ENCODE measurements at places on chromosomes 11 and 22.

GRCh38 chr11:33362051-33362910 lies 105.1 kb downstream of the HIPK3 start:
- DNase-seq = peak; percentile 63

GRCh38 chr22:45648301-45649117 lies 23.1 kb upstream of the ATXN10 start:
- DNase-seq = no peak

- no peak for DNase-seq
Observed at GRCh38 chr11:102846292-102846691, 2.9 kb upstream of the MMP3 start.

DNA sequence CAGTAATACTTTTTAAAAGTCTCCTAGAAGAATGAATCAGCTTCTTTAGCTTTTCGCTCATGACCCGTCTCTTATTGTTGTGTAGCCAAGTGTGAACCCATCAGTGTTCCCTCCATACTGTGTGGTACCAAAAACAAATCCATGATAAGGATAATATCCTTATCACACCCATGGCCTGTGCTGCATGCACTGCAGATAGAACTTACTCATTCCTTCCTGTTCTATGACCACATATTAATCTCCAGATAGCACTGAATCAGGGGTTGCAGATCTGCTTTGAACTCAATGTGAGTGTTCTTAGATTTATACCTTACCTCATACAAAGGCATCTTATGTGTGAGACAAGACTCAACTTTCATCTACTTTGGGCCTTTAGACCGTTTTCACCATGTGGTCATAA lies 373.4 kb downstream of the JRKL start:
- no peak for DNase-seq

GRCh38 chr11:19827399-19828135 lies 114.9 kb downstream of the NAV2 start:
- DNase-seq = no peak

DNA sequence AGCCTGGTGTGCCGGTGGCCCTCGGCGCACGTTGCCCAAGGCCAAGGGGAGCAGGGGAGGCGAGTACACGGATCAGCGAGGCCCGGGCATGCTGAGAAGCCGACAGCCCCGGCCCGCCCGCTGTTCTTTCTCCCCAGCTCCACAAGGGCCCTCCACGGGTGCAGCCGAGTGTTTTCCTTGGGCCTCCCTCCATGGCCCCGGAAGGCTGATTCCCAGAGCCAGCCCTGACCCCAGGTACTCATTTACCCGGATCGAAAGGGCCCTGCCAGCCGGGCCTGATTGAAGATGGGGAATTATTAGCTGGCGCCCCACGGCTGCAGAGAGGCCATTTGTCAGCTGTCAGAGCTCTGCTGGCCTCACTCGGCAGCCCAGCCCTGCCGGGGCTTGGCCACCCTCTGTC lies 53.1 kb downstream of the WNT7B start:
- no peak for DNase-seq

DNA sequence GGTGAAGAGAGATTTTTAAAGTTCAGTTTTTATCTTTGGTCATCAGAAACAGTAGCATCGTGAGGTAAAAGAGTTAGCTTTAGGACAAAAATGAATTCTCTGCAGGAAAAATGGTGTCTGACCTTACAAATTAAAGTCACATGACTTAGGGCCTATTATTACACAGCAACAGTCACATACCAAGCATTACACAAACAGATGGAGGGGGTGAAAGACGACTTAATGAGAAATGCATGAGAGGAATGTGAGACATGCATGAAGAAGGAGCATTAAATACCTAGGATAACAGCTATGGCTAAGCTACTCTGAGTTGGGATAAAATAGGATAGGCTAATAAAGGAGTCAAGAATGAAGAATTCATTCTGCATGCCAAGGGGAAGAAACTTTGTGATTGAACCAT lies 77.5 kb downstream of the BLID start:
- no peak for DNase-seq

DNA sequence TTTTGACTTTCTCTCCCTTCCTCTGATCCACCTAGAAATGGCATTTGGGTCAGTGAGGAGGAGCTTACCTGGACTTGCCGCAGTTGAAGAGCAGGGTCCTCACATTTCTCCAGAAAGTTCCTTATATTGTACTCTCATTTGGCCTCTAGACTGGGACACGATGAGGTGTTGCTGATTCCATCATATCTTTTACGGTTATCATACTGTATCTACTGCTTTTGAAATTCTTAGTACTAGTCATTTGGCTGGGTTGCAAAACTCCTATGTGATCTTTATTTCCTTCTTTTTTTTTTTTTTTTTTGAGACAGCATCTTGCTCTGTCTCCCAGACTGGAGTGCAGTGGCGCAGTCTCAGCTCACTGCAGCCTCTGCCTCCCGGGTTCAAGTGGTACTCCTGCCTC lies 58.7 kb upstream of the FAM181B start:
- DNase-seq = no peak

DNA sequence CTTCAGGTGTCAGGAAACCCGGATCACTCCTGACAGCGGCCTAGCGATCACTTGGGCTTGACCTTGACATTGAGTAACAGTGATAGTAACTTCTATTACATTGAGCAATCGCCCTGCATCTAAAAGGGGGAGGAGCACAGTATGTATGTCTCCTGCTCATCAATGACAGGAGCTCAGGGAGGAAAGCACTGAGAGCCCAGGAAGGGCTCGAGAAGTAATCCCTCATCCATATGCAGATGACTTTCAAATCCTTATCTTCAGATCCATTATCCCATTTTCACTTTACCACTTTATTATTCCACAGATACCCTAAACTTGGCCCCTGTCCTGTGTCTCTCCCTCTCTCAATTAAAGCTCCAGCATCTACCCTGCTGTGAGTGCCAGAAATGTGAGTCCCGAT lies 47.8 kb downstream of the ABTB2 start:
- DNase-seq = no peak

DNA sequence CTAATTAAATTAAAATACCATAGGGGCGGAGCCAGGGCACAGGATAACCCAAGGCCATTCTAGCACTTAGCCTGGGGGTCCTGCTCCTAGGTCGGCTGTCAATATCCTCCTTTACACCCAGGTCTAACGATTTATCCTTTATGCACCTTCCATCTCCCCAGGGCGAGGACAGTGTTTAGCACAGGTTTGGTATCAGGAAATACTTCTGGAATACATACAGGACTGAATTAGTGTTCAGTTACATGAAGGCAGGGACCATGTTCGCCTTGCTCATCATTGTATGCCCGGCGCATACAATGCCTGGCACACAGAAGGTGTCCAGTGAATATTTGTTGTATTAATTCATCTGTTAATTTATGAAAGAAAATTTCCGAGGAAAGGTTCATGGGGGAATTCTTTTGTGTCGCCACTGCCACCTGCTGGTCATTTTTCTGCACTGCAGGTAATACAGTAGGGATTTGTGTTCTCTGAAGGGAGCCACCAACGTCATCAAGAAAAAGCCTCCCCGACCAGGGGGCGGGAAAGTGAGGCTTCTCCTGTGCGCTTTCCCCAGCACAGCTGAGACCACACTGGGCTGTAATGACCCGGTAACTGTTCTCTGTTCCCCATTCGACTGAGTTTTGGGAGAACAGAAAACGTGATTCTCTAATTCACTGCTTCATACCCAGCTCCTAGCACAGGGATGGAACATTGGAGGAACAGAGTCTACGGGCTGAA lies 68.7 kb upstream of the ASPHD2 start:
- peak; percentile 92 for DNase-seq

DNA sequence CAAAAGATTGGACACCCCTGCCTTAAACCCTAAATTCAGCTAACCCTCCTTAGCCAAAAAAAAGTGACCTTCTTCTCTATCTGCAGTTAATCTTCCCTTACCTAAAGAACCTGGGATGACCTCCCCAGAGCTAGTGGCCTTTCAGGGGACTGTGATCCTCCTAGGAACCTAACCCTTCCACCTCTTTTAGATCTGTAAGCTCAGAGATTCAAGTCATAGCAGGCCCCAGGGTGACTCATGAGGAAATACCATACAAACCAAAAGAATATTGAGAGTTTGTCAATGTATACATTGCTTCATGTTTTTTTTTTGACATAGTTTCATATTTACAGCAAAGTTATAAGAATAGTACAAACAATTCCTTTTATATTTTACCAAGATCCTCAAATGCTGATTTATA lies 38.3 kb upstream of the CXCR5 start:
- DNase-seq = no peak

DNA sequence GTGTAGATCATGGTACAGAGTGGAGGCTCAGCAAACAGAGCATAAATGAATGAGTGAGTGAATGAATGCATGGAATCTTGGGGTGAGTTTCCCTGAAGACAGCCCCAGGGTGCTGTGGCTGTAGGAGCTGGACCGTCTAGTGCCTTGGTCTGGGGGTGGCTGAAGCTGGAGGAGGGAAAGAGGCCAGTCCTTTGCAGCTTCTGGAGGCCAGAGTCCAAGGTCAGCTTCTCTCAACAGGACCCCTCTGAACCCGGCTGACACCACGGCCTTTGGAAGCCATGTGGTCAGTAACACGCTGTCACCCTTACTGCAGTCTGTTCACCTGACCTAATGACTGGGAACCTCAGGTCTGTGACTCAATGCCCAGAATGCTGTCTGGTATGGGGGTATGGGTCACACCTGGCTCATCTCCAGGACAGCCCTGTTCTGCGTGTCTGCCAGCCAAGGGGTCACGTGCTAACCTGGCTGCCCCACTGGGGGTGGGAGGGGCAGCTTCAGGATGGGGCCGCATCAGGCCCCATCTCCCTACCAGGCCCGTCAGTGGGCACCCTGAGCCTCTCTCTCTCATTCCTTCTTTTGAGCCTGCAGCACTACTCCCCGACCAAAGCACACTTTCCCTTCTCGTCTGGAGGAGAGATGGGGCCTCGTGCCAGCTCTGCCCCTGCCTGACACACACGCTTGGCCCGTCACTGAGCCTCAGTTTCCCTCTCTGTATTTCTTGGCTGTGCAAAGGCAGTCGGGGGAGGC lies 24.1 kb upstream of the CHKA start:
- no peak for DNase-seq

DNA sequence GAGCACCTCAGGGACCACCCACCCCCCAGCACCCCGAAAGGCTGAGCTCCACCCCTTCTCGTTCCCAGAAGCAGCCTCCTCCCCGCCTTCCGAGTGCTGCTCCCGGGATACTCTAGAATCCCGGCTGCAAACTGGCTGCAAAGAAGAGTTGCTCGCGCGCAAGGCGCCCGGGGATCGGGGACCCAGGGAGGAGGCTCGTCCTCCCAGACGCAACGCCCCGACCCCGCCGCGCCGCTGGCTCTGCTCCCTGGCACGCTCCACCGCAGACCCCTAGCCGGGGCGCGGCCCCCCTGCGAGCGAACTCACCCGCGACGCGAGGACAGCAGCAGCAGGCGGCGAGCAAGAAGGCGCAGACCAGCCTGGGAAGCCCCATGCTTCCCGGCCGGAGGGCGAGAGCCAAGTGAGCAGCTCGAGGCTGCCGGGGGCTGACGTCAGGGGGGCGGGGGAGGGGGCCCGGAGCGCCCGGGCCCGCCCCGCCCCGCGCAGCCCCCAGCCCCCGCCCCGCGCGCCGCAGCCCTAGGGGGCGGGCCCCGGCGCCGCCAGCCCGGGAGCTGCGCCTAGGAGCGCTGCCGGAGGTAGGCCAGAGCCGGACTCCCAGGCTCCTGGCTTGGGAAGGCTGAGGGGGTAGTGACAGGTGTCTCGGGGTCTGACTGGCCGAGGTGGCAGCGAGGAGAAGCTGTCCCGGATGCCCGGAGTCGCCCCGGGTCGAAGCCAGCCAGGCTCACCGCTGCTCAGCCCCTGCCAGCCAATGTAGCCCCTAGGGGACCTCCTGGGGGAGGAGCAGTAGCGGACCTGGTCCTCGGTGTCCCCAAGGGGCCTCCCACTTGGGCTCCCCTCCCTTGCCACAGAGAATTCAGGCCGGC lies at the start of gene MCAM:
Gene MCAM, minus strand, starts transcription at position 402 of the 863 bp plus-strand sequence. Its CDS starts 29 bp downstream, at position 373.
- peak; percentile 61 for DNase-seq

DNA sequence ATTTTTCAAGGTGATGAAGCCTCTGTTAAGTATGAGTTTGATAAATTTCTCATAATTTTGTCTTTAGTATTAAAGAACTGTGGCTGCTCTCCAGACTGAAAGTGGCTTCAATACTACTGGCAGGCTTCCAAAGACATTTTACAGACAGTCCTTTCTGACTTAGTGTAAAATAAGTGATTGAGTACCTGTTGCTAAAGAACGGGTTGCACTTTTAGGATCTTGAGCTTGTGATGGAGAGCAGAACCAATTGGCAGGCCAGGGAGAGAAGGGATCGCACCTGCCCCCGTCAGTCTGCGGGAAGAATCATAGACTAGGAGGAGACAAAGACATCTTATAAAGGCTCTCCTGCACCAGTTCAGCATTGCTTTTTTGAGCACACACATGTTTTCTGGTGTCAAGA lies 4.4 kb downstream of the NCAM1 start:
- no peak for DNase-seq

- no peak for DNase-seq
Observed at GRCh38 chr11:3222003-3222855, 3.6 kb upstream of the MRGPRG start.

- DNase-seq = no peak
Observed at GRCh38 chr11:34601085-34601444, 19.8 kb upstream of the EHF start.

DNA sequence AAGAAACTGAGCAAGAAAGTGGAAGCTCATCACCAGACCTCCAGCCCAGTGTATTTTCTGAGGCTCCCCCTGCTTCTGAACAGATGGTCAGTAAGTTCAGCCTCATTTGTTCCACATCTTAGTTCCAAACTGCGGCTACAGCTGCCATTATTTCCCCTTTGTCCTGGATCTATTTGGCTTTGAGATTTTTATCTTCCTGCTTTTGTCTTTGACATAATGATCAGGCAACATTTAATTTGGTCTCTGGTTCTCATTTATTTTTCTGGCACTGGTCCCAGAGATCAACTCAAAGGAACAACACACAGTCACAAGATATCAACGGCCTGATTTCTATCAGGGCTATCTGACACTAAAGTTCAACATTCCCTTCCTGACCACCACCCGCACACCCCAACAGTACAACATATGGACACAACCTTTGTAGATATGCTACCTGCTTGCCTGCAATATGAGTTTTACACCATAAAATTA lies 137.5 kb downstream of the FAM76B start:
- no peak for DNase-seq

DNA sequence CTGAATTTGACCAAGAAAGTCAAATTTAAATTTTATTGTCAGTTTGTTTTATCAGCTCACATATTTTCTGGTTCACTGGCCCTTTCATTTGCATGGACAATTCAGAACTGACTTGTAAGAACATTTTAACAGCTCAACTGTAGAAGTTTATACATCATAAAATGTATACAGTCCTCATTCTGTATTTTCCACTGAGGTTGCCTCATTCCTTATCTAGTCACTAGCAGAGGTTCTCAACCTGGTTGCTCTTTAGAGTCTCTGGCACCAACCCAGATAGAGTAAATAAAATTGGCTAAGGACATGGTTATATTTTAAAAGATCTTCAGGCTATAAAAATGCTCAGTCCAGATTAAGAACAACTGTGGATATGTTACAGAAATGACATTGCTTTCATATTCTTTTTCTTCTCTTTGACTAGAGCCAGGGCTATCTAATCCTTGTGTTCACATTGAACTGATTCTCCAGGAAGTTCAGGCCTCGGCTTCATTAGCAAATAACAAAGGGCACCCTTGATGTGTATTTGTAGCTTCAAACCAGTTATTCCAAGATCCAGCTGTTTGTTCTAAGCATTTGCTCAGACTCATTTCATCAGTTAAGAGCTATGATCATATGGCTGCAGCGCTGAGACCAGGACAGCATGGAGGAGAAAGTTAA lies 782.5 kb downstream of the ETS1 start:
- DNase-seq = no peak

Measured in KBM-7 (cell line).